Skeletal muscle tissue (tissue), 5 donors: ENCODE measurements at places on chromosomes 7 and 10. TPM values are rescaled to one million over a fixed set of nuclear protein-coding genes. Genes with fewer than 3 reads are reported as not detected.

Gene NPY
- 3.1 TPM for total RNA-seq

Gene OPN4
- not detected for total RNA-seq

Gene FAM107B
- total RNA-seq, result 13.6 TPM

Gene PNLIP
- 1.0 TPM for total RNA-seq

Gene ANKRD26
- 13.6 TPM for total RNA-seq

Gene GHRHR
- not detected for total RNA-seq

Gene ALOX5
- total RNA-seq, result 3.1 TPM

Gene CDC14C
- total RNA-seq, result not detected

Gene ZNF107
- 2.6 TPM for total RNA-seq

Gene TMEM178B
- 0.52 TPM for total RNA-seq

Gene AP3M1
- 22.4 TPM for total RNA-seq

Gene STEAP1B
- 4.7 TPM for total RNA-seq

Gene TAS2R39
- total RNA-seq, result not detected

Gene INA
- not detected for total RNA-seq

Gene CRYGN
- total RNA-seq, result not detected

Gene JAKMIP3
- total RNA-seq, result under 0.01 TPM

Gene IDI2
- total RNA-seq, result not detected

Gene SFTPA1
- total RNA-seq, result not detected

Gene C10orf62
- under 0.01 TPM for total RNA-seq

Gene HOXA4
- total RNA-seq, result 2.1 TPM

Gene HPS1
- total RNA-seq, result 8.9 TPM

Gene WEE2
- total RNA-seq, result not detected

Gene ING3
- total RNA-seq, result 11.5 TPM

Gene PTN
- 21.9 TPM for total RNA-seq

Gene NEBL
- total RNA-seq, result 6.8 TPM

Gene FAM237B
- total RNA-seq, result not detected

Gene SRGN
- 54.3 TPM for total RNA-seq

Gene COBL
- 53.2 TPM for total RNA-seq

Gene RASA4B
- total RNA-seq, result 2.6 TPM

Gene FAM180A
- 0.52 TPM for total RNA-seq

Gene CALML5
- total RNA-seq, result not detected

Gene AGAP9
- 1.0 TPM for total RNA-seq

Gene KLF14
- total RNA-seq, result 0.52 TPM
